CD4-positive, alpha-beta memory T cell (primary cell): ENCODE measurements at places on chromosomes 5 and 9. TPM values are rescaled to one million over a fixed set of nuclear protein-coding genes. Genes with fewer than 3 reads are reported as not detected.

GRCh38 chr5:167639766-167640165 lies 651.7 kb upstream of the WWC1 start:
- DNase-seq: no peak

DNA sequence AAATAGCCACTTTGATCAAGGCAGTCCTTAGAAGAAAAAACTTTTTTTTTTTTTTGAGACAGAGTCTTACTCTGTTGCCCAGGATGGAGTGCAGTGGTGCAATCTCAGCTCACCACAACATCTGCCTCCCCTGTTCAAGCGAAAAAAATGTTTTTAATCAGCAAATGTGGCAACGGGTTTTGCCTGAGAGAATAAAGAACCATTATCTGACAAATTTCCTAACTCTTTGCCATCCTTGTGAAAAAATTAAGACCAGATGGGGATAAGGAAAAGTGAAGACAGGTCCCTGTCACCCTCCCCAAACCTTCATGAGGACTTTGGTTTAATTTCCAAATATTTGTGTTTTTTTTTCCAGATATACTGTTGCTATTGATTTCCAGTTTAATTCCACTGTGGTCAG lies 107.3 kb upstream of the SPOCK1 start:
- DNase-seq: no peak

- no peak for DNase-seq
Measured at GRCh38 chr5:181265092-181265671, 4.2 kb upstream of the TRIM52 start.

DNA sequence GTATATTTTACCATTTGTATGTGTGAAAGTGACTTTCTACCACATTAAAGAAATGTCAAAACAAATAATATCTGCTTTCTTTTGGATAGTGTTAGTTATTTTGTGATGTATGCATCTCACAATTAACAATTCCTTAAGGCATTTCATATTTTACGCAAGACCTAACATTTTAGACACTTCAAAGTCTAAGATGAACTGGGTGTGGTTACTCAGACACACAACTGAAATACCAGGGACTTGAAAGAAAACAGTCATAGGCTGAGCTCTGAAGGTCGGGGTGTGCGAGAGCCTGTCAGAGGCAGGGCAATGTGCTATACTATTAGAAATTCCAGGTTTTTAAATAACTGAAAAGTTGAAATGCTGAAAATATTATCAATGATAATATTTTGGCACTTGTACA lies 44.5 kb upstream of the ZNF622 start:
- no peak for DNase-seq

The IL4 gene
- total RNA-seq: not detected

The PCDHAC1 gene
- not detected for total RNA-seq

DNA sequence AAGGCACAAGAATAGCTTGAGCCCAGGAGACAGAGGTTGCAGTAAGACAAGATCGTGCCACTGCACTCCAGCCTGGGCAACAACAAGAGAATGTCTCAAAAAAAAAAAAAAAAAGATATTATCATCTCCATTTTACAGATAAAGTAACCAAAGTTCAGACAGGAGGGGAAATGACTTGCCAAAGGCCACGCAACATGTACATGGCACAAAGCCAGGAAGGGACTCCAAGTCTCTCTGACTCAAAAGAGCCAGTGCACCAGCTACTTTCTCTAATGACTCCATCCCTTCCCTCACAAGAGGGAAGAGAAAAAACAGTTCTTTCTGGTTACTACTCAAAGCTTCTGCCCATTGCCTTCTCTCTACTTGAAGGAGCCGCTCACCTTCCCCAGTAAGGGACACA lies 34.1 kb downstream of the SIL1 start:
- no peak for DNase-seq

The SLC6A7 gene
- total RNA-seq: not detected

The BTNL3 gene
- total RNA-seq: not detected

DNA sequence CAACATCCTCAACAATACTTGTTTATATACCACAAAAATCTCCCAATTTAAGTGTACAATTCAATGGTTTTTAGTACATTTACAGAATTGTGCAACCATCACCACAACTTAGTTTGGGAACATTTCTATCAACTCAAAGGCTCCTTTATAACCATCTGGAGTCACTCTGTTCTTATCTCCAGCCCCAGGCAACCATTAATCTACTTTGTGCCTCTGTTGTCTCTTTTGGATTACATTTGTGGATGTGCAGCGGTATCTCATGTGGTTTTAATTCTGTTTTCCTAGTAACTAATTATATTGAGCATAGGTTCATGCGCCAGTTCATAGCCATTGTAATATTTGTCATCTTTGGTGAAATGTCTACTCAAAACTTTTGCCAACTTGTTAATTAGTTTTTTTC lies 14.4 kb downstream of the ADAMTS19 start:
- no peak for DNase-seq

GRCh38 chr9:131114084-131114535 lies 11.3 kb upstream of the NUP214 start:
- DNase-seq: no peak

GRCh38 chr5:81188962-81189361 lies 44.2 kb upstream of the CKMT2 start:
- DNase-seq: no peak

The CDKN2B gene
- total RNA-seq: 0.64 TPM

DNA sequence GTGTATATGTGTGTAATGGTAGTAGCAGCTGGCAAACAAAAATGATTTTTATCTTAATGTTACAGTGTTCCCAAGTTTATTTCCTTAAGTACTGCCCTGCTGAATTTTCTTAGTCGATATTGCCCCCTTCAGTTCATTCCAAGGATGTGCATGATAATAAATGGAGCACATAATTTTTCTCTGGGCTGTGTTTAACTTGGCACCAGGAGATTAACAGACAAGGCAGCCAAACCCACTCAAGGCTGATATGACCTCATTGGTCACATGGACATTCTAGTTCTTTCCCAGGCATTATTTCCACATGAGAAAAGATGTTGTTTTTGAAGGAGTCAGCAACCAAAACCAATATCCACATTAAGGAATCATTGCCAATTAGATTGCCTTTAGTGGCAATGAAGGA lies 61.8 kb downstream of the COX7C start:
- DNase-seq: no peak

- no peak for DNase-seq
Measured at GRCh38 chr9:19748278-19749126, 40.3 kb downstream of the SLC24A2 start.

DNA sequence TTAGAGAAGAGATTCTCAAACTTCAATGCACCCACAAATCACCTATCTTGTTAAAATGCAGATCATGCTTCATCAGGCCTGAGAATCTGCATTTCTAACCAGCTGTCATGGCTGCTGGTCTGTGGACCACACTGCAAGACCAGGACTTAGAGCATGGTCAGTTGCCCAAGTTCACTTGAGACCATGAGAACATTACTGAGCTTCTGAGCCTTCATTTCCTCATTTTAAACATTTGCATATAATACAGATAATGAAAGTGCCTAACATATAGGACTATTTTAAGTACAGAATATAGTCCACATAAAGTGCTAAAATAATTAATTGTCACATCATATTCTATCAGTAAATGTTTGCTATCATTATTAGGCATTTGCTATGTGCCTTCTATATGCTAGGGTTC lies 260.8 kb upstream of the TNC start:
- DNase-seq: no peak

- DNase-seq: no peak
Measured at GRCh38 chr5:106094204-106094607, 1576.5 kb downstream of the EFNA5 start.

The PCDHA10 gene
- total RNA-seq: not detected

DNA sequence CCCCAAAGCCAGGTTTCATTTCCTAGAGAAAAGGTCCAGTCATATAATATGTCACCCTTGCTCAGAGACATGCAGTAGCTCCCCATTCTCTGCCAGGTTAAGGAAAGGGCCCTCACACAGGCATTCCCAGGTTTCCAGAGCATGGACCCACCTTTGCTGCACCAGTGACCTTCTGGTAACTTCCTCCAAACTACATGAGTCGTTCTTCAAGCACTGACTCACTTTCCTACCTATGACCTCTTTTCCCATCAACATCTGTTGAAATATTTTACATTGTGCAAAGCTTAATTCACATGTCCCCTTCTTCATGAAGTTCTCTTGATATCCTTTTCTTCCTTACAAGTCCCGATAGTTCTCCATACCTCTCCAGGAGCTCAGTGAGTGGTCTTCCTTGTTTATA lies 25.9 kb downstream of the SH3TC2 start:
- no peak for DNase-seq

GRCh38 chr9:34994260-34994899 lies 4.8 kb downstream of the DNAJB5 start:
- no peak for DNase-seq

GRCh38 chr5:61332851-61333320 lies 828 bp downstream of the ZSWIM6 start:
- DNase-seq: peak; percentile 29
